Central memory CD4-positive, alpha-beta T cell (primary cell): ENCODE measurements at places on chromosomes 7 and 10.

- peak; percentile 28 for DNase-seq
Measured at GRCh38 chr10:98045785-98046389, 15.5 kb upstream of the CRTAC1 start.

- no peak for DNase-seq
Measured at GRCh38 chr7:141208539-141208938, 134.7 kb downstream of the TMEM178B start.

DNA sequence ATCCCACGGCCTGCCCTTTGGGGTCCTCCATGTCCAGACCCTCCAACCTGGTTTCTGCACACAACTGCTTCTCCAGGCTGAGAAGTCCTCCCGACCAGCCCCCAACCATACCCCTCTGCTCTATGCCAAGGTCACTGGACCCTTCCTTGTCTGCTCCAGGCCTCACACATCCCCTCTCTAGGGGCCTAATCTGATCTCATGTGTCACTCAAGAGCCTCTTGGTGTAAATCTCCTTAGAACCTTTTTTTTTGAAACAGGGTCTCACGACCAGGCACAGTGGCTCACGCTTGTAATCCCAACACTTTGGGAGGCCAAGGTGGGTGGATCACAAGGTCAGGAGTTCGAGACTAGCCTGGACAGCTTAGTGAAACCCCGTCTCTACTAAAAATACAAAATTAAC, 17.5 kb upstream of the SERPINE1 start:
- no peak for DNase-seq

GRCh38 chr7:44976746-44977196, 2.0 kb downstream of the MYO1G start:
- DNase-seq = no peak

DNA sequence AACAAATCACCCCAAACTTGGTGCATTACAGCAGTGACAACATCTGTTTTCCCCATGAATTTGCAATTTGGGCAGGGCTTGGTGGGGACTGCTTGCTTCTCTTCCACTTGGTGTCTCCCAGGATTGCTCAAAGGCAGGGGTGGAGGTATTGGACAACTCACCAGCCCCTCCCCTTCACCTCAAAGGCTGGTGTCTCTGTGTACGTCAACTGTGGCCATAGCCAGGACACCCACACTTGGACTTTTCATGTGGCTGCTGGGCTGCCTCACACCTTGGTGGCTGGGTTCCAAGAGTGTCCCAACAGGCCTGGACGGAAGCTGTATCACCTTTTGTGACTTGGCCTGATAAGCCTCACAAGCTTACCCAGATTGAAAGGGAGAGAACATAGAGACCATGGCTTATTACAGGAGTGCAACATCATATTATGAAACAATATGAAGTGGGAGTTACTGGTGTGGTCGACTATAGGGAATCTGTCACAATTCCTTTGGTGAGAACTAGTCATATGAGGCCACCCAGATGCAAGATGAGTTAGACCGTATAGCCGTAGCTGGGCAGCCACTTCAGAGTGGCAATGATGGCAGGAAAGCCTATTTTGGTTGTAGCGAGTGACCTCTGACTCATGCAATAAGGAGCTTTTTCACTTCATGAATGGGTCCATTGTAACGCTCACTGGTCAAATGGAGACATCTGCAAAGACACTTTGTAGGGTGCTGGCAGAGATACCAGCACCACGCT, 187.6 kb upstream of the ITGB1 start:
- no peak for DNase-seq

DNA sequence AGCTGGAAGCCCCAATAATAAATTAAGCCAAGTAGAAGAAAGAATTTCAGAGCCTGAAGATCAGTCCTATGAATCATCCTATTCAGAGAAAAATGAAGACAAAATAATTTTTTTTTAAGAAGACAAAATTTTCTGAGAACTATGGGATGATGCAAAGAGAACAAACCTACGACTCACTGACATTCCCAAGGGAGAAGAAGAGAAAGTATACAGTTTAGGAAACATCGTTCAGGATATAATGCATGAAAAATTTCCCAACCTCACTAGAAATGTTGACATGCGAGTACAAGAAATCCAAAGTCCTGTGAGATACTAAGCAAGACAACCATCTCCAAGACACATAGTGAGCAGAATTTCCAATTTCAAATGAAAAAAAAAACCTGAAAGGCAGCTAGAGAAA, 150.5 kb downstream of the THSD7A start:
- DNase-seq = no peak

DNA sequence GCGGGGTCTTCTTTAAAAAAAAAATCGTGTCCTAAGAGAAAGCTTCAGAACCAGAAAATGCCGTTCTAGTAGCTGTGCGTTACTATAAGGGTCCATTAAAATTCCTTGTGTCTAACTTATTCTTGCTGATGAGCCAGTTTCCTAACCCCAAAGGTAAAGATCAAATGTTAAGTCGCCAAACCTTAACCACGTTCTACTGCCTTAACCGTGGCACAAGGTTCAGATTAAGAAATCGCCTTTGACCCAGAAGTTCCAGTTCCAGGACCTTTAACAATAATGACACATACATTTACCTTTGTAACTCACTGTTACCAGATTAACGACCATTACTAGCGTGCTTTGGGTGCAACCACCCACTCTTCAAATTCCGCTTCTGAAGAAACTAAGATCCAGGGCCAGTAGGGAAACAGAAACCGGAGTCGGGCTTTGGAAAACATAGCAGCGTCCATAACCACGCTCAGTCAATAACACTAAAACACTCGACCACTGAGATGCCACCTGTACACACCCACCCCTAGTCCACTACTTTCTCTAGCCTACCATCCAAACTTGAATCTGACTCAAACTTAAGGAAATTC, 620 bp downstream of the BET1 start:
- DNase-seq = no peak

GRCh38 chr10:1034758-1035157, 9.1 kb upstream of the IDI2 start:
- no peak for DNase-seq

- no peak for DNase-seq
Measured at GRCh38 chr7:23895666-23896096, 185.7 kb downstream of the STK31 start.

- DNase-seq = no peak
Measured at GRCh38 chr7:1210321-1210978, 22.2 kb upstream of the UNCX start.

GRCh38 chr10:130708465-130709070, 572.4 kb downstream of the GLRX3 start:
- DNase-seq = no peak

- DNase-seq = no peak
Measured at GRCh38 chr10:20624642-20625041, 272.5 kb downstream of the NEBL start.

DNA sequence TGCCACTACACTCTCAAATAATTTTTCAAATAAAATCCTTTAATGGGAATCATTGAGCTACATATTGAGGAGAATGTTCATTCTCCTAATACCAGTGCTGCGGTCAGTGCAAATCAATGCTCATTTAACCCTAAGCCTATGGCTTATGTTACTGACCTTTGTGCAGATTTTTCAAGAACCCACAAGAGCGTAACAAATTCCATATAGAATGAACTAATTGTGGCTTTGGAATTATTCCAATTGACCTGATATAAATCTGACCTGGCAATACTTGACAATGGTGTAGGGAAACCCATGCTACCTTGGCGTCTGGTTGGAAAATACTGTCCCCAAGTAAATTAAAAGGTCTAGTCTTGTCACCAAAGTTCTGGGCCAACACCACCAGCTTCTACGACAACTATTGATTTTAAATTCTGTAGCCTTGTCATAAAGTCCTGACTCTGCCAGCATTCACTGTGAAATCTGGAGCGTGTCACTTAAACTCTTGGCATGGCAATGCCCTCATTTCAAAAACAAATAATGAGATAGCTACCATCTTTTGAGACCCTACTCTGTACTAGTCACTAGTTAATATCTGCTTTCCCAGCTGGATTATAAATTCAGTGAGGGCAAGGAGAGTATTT, 320.9 kb downstream of the AHR start:
- no peak for DNase-seq

DNA sequence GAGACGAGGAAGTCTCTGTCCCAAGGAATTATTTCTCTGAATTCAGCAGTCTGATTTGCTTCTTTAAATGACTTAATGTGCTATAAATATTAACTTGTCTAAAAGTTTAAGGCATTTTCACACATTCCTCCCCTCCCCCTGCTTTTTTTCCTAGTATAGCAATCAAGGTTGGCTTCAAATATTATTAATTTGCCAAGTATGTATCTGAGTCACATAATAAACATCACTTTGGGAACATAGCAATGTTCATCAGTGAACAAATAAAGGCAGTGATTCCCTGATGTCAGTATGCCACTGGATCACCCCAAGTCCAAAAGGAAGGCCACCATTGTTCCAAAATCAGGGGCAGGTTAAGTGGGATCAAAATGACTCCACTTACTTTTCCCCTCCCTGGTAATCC, 40.5 kb downstream of the PDE6C start:
- DNase-seq = no peak

DNA sequence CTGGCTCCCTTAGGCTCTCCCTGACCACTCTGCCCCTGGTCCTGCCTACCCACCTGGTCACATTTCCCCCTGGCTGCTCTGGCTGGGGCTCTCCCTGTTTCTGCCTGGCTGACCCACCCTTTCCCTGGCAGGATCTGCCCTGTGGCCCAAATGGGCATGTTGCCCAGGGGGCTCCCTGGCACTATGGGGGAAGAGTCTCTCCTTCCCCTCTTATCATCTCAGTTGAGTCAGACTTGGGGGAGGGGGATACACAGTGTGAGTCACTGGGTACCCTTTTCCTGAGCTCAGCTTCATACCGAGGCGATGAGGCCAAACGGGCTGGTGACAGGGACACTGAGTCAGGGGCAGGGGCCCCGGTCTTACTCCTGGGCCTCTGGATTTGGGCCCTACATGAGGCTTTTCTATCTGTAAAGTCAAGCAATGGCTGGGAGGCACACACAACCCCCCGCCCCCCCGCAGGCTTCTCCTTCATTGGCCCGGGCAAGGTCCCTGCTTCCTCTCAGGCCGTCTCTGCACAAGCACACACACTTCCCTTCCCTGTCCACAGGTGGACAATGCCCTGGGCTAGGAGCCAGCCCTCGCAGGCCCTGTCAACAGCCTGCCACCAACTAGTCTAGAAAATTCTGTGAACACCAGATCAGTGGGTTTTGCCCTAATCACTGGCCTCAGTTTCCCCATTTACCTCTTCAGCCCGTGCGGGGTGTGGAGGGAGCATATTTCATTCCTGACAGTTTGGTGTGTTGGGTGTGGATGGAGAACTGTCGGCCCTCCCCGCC, 627 bp upstream of the FLNC start:
- no peak for DNase-seq

DNA sequence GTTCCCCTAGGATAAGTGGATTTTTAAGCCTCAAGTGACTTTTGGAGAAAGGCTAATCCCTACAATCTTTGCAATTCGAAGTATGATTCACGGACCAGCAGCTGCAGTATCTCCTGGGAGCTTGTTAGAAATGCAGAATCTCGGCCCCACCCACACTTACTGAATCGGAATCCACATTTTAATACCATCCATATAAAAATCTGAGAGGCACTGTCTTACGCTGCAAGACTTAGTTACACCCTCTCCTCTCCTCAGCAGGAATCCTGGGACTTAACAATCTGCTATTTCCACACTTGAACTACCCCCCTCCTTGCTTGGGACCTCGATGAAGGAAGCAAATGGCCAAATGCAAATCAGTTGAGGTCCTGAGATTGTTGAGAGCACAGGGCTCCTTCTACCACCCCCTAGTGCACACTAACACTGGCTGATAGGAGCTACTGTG, 21.0 kb downstream of the ITPRIP start:
- DNase-seq = no peak

DNA sequence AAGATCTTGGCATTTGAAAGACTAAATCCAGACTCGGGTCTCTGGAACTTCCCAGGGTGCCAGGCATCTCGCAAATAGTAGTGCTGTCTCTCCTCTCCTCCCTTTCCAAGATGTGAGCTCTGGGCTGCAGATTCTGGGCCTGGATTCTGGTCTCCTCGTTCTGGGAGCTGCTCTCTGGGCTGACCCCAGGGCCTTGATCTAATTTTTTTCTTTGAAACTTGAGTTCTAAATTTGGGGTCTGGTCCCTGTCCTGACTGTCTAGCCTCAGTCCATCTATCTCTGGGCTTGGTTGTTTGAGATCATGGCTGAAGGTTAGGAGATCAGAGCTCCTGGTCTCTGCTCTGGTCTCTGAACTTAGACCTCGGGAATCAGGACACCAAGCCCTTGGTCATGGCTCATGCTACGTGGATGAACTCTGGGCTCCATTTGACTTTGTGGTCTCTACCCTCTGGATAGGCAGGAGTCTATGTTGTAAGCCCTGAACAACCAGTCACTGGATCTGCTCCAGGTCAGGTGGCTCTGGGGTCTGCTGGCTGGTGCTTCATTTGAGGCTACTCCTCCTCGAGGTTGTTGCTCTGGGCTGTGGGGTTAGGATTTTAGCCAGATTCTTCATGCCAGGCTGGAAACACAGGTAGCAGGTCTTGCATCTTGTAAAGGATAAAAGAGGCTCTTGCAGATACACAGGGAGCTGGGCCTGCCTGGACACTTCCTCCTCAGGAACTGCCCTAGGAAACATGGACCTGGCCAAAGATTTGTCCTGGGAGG, 8.0 kb upstream of the MBL2 start:
- no peak for DNase-seq

- DNase-seq = no peak
Measured at GRCh38 chr7:10756981-10757380, 216.7 kb upstream of the PHF14 start.

- no peak for DNase-seq
Measured at GRCh38 chr7:150944066-150945042, 33.8 kb downstream of the KCNH2 start.

DNA sequence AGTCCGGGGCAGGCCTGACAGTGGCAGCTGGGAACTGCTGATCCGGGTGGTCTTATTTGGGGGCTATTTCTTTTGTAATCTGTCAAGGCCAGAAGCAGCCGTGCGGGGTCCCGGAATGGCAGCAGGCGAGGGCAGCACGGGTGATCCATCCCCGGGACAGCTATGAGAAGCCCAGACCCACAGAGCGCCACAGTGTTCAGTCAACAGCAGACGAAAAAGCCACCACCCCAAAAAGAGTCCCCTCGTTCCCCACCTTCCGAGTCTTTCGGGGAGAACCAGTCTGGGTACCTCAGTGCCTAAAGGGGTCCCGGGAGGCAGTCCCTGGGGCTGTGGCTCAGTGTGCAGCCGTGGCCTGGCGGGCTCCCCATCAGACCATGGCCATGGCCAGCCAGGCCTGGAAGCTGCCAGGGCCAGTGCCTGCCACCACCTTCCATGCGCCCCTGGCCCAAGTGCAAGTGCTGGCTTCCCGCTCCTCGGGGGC, 125.1 kb upstream of the KCTD7 start:
- DNase-seq = no peak

GRCh38 chr7:151142686-151143040, 24.8 kb downstream of the GBX1 start:
- no peak for DNase-seq
